Type B pancreatic cell (in vitro differentiated cells): ENCODE measurements at places on chromosomes 6 and 20.
A peak's percentile ranks its signal among the peaks of the same experiment; 100 is the strongest.

- no peak overlapping the region for H3K4me3 ChIP-seq
- peaks cover 73% of the 10 kb centered on the region for H3K27me3 ChIP-seq
- no peaks in the 10 kb centered on the region for H3K4me1 ChIP-seq
- no peak for DNase-seq
- no peak overlapping the region for H3K27ac ChIP-seq
Observed at GRCh38 chr20:37619496-37619895, 74.3 kb upstream of the CTNNBL1 start.

DNA sequence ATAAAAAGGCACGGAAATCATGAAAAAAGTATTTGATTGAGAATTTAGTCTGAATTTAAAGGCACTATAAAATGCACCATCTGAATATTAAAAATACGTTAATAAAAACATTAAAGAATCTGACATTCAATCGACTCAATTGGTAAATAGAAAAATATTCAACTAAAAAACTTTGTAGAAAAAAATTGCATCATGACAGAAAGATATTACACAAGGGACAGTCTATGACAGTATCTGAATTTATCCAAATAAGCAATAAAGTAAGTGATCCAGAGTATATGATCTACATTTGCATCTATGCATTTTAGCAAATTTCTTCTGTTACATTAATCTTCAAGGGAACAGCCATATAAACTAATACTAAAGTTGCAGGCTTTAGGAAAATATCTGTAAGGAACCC is 9.4 kb downstream of the FRK start:
- H3K4me1 ChIP-seq: peaks cover 4% of the 10 kb centered on the region
- peaks cover 10% of the 10 kb centered on the region for H3K36me3 ChIP-seq
- DNase-seq: no peak
- H3K27ac ChIP-seq: no peak overlapping the region

- peaks cover 23% of the 10 kb centered on the region for H3K4me1 ChIP-seq
- DNase-seq: no peak
- H3K36me3 ChIP-seq: no peaks in the 10 kb centered on the region
- peaks cover 18% of the 10 kb centered on the region for H3K27me3 ChIP-seq
Observed at GRCh38 chr20:34311118-34312023, 8.2 kb upstream of the AHCY start.

GRCh38 chr6:142761756-142762155 is 183.2 kb downstream of the HIVEP2 start:
- no peaks in the 10 kb centered on the region for H3K27me3 ChIP-seq
- DNase-seq: no peak
- no peak overlapping the region for H3K4me3 ChIP-seq
- no peak overlapping the region for H3K27ac ChIP-seq

DNA sequence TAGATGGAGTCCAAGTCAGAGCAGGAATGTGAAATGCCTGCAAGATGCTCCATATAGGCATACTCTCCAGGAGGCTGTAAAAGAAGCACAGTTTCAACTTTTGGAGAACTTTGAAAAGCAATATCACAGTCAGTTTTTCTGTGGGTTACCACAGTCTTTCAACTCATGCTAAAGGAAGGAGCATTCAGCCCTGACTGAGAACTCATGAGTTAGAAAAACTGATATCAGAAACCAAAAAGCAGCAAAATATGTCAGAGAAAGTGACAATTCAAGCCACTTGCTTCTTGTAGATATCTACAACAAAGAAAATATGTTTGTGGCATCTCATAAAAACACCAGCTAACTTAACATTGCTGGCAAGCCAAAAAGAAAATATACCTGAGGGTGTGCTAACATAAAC is 36.1 kb upstream of the PTCHD4 start:
- H3K4me3 ChIP-seq: no peak overlapping the region
- no peaks in the 10 kb centered on the region for H3K4me1 ChIP-seq
- DNase-seq: no peak
- H3K36me3 ChIP-seq: no peaks in the 10 kb centered on the region
- H3K27ac ChIP-seq: no peak overlapping the region

GRCh38 chr6:7515363-7515762 is 26.1 kb upstream of the DSP start:
- H3K27ac ChIP-seq: no peak overlapping the region
- no peaks in the 10 kb centered on the region for H3K4me1 ChIP-seq
- no peaks in the 10 kb centered on the region for H3K36me3 ChIP-seq
- DNase-seq: no peak
- peaks cover 3% of the 10 kb centered on the region for H3K27me3 ChIP-seq

DNA sequence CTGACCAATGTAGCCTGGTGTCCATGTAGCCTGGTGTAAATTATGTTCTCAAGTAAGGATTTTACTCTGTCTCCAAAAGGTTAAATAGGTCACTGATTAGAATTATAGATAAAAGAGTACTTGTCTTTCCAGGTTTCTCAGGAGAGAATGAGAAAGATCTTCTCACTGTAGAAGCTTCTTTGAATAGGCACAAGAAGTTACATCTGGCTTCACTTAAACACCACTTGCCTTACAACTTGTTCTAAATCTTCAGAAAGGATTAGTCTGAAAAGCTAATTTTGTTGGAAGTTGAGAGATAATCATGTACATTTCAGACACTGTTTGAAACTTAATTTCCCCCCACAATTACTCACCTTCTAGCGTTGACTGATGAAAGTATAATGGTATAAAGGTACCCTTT is 275.3 kb downstream of the FARS2 start:
- no peak overlapping the region for H3K27ac ChIP-seq
- DNase-seq: no peak
- no peaks in the 10 kb centered on the region for H3K4me1 ChIP-seq

DNA sequence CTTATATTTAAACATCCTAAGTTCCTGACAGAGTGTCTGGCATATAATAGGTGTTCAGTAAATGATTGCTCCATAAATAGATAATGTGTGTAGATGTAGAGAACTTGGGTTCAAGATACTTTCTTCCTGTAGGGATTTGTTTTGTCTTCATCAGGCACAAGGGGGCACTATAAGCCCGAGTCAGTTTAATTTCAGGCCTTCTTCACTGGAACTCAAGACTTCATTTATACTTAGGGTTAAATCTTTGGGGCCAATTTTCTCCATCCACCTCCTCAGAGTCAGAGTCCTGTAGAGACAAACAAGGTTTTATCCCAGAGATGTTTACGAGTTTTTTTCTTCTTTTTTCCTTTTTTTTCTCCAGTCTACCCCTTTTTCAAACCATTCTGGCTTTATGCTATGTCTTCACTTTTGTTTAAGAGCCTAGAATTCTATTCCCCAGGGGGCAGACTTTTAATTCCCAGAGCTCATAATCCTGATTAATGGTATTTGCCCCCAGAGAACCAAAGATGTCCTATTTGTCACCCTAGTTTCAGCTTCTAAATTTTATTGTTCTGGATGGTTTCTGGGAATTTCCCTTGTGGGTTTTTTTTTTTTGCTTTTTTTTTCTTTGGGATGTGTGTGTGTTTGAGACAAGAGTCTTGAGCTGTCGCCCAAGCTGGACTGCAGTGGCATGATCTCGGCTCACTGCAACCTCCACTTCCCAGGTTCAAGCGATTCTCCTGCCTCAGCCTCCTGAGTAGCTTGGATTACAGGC is 88.4 kb downstream of the HFE start:
- DNase-seq: no peak
- peak overlapping the region; percentile 77 for H3K4me3 ChIP-seq
- H3K36me3 ChIP-seq: no peaks in the 10 kb centered on the region

DNA sequence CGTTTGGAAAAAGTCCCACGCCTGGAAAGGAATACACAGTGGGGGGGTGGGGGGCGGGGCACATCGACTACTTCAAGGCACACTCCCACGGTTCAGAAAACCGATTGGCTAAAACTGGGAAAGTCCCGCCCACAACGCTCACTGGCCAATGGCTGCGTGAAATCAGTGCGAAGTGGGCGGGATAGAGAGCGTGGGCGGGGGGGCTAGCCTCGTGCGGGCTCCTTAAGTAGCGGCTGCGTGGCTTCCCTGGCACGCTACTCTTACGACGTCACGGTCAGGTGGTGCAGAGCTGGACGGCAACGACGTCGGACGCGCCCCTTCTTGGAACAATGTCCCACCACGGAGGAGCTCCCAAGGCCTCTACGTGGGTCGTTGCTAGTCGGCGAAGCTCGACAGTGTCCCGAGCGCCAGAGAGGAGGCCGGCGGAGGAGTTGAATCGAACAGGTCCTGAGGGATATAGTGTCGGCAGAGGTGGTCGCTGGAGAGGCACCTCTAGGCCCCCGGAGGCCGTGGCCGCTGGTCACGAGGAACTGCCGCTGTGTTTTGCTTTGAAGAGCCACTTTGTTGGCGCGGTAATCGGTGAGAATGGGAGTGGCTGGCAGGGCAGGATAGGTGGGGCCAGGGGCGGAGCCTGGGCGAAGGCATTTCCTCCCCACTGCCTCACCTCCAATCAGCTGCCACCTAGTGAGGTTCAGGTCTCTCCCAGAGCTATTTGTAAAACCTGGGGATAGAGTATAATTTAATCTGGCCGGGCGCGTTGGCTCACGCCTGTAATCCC is at the start of gene DDX43:
DDX43 (plus strand) TSS at position 252 of the 778 bp plus-strand sequence; CDS start at position 330, 78 bp downstream.
- H3K4me3 ChIP-seq: no peak within 1 kb of the TSS
- H3K27ac ChIP-seq: no peak within 1 kb of the TSS
- H3K4me1 ChIP-seq: no peaks in the 10 kb centered on the region
- no peaks in the 10 kb centered on the region for H3K27me3 ChIP-seq

DNA sequence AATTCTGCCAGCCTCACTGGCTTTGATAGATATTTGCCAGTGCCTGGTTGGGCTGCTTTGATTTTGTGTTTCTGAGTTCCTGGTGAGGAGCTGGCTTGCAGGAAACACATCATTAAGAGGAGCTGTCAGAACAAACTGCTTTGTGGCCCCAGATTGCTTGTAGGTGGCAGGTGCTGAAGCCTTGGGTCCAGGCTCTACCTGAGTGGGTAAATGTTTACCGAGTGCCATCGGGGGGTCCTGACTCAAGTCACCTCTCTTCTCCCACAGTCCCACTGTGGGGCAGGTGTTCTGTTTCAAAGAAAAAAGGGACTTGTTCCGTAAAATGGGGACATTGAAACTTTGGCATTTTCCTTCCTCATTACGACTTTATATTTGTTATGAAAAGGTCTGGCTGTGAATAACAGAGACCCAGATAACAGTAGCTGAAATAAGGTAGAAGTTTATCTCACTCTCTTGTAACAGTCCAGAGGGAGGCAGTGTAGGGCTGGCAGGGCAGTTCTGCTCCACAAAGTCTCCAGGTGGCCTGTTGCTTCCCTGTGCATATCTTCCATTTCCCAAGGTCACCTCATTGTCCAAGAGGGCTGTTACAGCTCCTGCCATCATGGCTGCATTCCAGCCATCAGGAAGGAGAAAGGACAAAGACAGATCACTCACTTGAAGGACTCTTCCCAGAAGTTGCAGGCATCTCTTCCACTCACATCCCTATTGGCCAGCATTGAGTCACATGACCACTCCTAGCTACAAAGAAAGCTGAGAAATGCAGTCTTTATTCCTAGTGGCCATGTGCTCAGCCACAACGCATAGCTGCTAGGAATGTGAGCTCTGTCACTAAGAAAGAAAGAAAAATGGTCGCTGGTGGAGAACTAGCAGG is 149.9 kb upstream of the KCNG1 start:
- peaks cover 6% of the 10 kb centered on the region for H3K4me1 ChIP-seq
- DNase-seq: no peak
- H3K36me3 ChIP-seq: no peaks in the 10 kb centered on the region
- H3K27ac ChIP-seq: no peak overlapping the region

GRCh38 chr6:148547110-148547509 is 199.7 kb upstream of the UST start:
- H3K27me3 ChIP-seq: no peaks in the 10 kb centered on the region
- H3K4me3 ChIP-seq: no peak overlapping the region
- DNase-seq: no peak
- H3K36me3 ChIP-seq: peaks cover 45% of the 10 kb centered on the region

- no peaks in the 10 kb centered on the region for H3K27me3 ChIP-seq
- no peak for DNase-seq
- peaks cover 10% of the 10 kb centered on the region for H3K4me1 ChIP-seq
Observed at GRCh38 chr6:138253731-138254130, 35.4 kb upstream of the PBOV1 start.

- no peaks in the 10 kb centered on the region for H3K4me1 ChIP-seq
- H3K4me3 ChIP-seq: no peak overlapping the region
- H3K36me3 ChIP-seq: no peaks in the 10 kb centered on the region
- peaks cover 8% of the 10 kb centered on the region for H3K27me3 ChIP-seq
Observed at GRCh38 chr20:45735552-45735951, 13.4 kb downstream of the SPINT4 start.

- peak overlapping the region; percentile 100 for H3K27ac ChIP-seq
- peaks cover 4% of the 10 kb centered on the region for H3K36me3 ChIP-seq
- peaks cover 13% of the 10 kb centered on the region for H3K4me1 ChIP-seq
- DNase-seq: no peak
- H3K4me3 ChIP-seq: peak overlapping the region; percentile 89
Observed at GRCh38 chr20:45971425-45971674, 653 bp downstream of the ZNF335 start.

GRCh38 chr20:38726804-38727606 is 2.7 kb downstream of the SLC32A1 start:
- peak overlapping the region; percentile 68 for H3K4me3 ChIP-seq
- peak; percentile 76 for DNase-seq
- H3K27ac ChIP-seq: peak overlapping the region; percentile 36
- peaks cover 4% of the 10 kb centered on the region for H3K36me3 ChIP-seq
- H3K27me3 ChIP-seq: peaks cover 96% of the 10 kb centered on the region
- peaks cover 47% of the 10 kb centered on the region for H3K4me1 ChIP-seq

DNA sequence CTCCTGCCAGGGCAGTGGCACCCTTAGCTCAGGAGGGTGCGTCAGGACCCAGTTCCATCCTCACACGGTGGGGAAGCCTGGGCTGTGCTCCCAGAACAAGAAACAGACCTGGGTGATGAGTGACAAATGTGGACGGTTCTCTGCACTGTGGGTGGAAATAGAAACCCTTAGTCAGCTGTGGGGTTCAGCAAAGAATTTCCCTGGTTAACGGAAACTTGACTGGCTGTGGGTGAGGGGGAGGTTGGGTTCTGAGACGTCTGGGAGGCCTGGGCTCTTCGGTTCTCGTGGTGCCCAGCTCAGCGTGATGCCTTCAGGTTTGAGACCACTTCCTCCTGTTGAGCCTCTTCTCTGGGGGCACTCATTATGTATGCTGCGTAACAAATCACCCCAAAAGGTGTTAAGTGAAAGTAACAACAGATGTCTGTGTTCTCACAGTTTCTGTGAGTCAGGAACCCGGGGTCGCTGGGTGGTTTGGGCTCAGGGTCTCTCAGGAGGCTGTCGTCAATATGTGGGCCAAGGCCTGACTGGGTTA is 53.1 kb upstream of the FAM83D start:
- no peak overlapping the region for H3K4me3 ChIP-seq
- DNase-seq: no peak
- H3K27me3 ChIP-seq: peaks cover 33% of the 10 kb centered on the region
- peaks cover 3% of the 10 kb centered on the region for H3K4me1 ChIP-seq
- H3K27ac ChIP-seq: no peak overlapping the region
- H3K36me3 ChIP-seq: no peaks in the 10 kb centered on the region

DNA sequence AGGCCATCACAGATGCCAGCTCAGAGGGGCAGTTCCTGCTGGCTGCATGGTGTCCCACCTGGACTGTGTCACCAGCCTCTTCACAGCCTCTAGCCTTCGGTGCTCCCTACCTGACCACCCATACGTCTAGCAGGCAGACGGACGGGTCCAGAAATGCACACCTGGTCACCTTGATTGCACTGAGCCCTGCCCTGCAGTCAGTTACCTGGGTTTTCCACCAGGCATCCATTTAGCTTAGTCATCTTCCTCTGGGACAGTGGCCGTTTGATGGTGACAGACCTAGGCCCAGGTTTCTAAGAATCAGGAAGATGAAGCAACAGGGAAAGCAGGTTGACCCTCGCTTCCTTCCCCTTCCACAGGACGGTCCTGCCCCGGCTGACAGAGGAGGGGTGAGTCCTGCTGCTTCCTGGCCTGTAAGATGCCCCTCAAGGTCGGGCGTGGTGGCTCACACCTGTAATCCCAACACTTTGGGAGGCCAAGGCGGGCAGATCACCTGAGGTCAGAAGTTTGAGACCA is 9.8 kb upstream of the BPI start:
- no peaks in the 10 kb centered on the region for H3K27me3 ChIP-seq
- DNase-seq: no peak
- H3K4me1 ChIP-seq: peaks cover 19% of the 10 kb centered on the region
- H3K4me3 ChIP-seq: no peak overlapping the region
